A549 treated with RU486 at 1 μM for 4 hours (cell line): ENCODE measurements at places on chromosomes 16 and 17. TPM values are rescaled to one million over a fixed set of nuclear protein-coding genes. Genes with fewer than 3 reads are reported as not detected.

The SNX20 gene
- not detected in 5 replicates for total RNA-seq

The ADCY7 gene
- total RNA-seq: 7.6 to 17.2 TPM (median 13.3 TPM) in 5 replicates

The FASN gene
- total RNA-seq: 91.1 to 136 TPM (median 131 TPM) in 5 replicates

The ZG16B gene
- total RNA-seq: 0.73 to 1.3 TPM (median 0.93 TPM) in 5 replicates

The KRT23 gene
- 0.06 to 0.30 TPM (median 0.08 TPM) in 3 of 5 replicates, not detected in the others for total RNA-seq

The C16orf74 gene
- 11.4 to 18.6 TPM (median 16.7 TPM) in 5 replicates for total RNA-seq

The PMFBP1 gene
- 0.05 to 0.14 TPM (median 0.13 TPM) in 3 of 5 replicates, not detected in the others for total RNA-seq

The CCL15 gene
- not detected in 5 replicates for total RNA-seq

The TRPV2 gene
- total RNA-seq: 0.34 to 1.00 TPM (median 0.41 TPM) in 5 replicates

The KRTAP4-2 gene
- total RNA-seq: not detected in 5 replicates

The PRR15L gene
- total RNA-seq: 0.08 to 0.33 TPM (median 0.12 TPM) in 5 replicates

The FBXW10 gene
- 0.69 to 1.8 TPM (median 1.1 TPM) in 5 replicates for total RNA-seq

The ITGAL gene
- 0.08 to 0.10 TPM in 2 of 5 replicates, not detected in the others for total RNA-seq

The TEKT5 gene
- total RNA-seq: not detected in 5 replicates

The KRTAP16-1 gene
- total RNA-seq: not detected in 5 replicates
